ENCODE measurements at places on chromosomes 2 and 18.

DNA sequence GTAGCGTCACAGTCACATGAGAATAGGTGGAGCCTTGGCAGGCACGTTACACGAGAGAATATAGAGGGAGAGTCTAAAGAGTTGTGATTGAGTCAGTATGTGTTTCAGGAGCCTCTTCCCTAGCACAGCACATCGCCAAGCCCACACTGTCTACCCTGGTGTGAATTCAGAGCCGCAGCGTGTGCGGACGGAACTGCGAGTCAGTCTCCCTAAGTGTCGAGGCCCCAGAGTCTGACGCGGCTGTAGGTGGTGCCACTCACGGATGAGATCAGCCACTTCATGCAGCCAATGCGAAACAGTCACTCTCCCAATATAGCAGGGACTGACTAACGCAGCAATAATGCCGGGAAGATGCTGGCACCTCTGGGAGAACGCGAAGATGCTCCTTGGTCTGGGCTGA, 587.3 kb upstream of the ID2 start:
- H3K27me3 ChIP-seq = no peaks in the 10 kb centered on the region
- no peak for DNase-seq

GRCh38 chr18:59067873-59068272, 71.8 kb upstream of the SEC11C start:
- no peaks in the 10 kb centered on the region for H3K27me3 ChIP-seq
- H3K4me1 ChIP-seq = peaks cover 2% of the 10 kb centered on the region
- DNase-seq = no peak
- no peaks in the 10 kb centered on the region for H3K36me3 ChIP-seq

DNA sequence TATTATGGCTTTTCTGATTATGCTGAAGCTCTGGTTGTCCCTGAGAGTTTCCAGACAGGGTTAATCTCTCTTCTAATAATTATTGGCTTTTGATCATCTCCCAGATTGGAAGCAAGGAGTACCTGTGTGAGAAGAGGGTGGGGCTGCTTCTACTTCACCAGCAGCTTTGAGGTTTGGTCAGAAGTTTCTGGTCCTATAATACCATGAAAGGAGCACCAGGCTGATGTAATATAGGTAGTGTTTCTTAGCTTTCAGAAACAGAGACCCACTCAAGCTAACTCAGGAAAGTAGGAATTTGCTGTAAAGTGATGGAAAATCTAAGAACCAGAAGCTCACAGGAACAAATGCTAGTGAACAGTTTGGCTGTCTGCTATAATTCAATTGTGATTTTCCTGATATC, 57.6 kb downstream of the SGPP2 start:
- H3K36me3 ChIP-seq = no peaks in the 10 kb centered on the region
- H3K27me3 ChIP-seq = no peaks in the 10 kb centered on the region
- no peak for DNase-seq
- no peaks in the 10 kb centered on the region for H3K4me1 ChIP-seq
- no peak overlapping the region for H3K27ac ChIP-seq

DNA sequence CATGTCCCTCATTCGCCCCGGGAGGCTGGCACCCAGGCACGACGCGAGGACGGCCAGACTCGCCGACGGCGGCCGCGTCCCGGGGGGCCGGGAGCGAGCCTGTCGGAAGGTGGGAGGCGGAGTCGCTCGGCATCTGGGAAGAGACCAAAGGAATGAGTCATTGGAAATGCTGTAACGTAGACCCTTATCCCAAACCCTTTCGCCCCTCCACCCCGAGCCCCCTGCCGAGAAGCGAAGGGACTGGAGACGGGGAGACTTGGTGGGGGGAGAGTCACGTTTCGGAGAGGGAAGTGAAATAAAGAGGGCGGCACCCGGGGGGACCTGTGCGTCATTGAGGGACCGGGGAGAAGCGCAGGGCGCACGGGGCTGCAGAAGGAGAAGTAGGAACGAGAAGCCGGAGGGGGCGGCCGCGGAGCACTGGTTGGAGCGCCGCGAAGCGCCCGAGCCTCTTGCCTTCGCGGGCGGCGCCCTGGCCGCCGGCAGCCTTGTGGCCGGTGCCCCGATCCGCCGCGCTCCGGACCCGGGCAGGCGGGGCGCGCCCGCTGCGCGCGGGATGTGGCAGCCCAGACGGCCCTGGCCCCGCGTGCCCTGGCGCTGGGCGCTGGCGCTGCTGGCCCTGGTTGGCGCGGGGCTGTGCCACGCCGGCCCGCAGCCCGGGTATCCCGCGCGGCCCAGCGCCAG, at the start of gene EMILIN2:
Gene EMILIN2, plus strand, starts transcription at position 371 of the 681 bp plus-strand sequence. Its CDS starts 183 bp downstream, at position 554.
- H3K27me3 ChIP-seq = peaks cover 22% of the 10 kb centered on the region
- H3K4me3 ChIP-seq = peak within 1 kb of the TSS; percentile 74
- H3K36me3 ChIP-seq = no peaks in the 10 kb centered on the region

- no peaks in the 10 kb centered on the region for H3K36me3 ChIP-seq
- no peak overlapping the region for H3K4me3 ChIP-seq
- H3K27ac ChIP-seq = no peak overlapping the region
- H3K27me3 ChIP-seq = no peaks in the 10 kb centered on the region
Measured at GRCh38 chr18:8684577-8684976, 20.8 kb upstream of the MTCL1 start.

- H3K27ac ChIP-seq = no peak overlapping the region
- H3K4me3 ChIP-seq = no peak overlapping the region
- H3K27me3 ChIP-seq = no peaks in the 10 kb centered on the region
- no peaks in the 10 kb centered on the region for H3K4me1 ChIP-seq
Measured at GRCh38 chr2:120850551-120850950, 114.9 kb downstream of the GLI2 start.

DNA sequence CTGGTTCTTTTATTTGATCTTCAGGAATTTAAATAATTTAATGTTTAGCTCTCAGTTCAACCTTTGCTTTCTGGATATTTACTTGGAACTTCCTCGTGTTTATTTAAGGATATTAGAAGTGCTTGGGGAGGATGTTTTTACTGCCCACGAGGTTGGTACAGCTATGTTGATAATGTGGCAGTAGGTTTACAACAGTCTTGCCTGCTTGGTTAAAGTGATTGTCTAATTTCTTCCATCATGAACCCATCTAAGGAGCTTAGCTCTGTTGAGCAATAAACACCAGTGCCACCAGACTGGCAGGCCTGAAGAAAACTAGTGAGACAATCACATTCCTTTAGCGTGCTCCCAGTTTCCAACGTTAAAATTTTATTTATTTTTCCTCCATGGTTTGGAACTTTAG, 94.5 kb downstream of the ICOS start:
- H3K36me3 ChIP-seq = no peaks in the 10 kb centered on the region
- H3K27ac ChIP-seq = no peak overlapping the region
- no peak for DNase-seq

- H3K27ac ChIP-seq = no peak overlapping the region
- peaks cover 4% of the 10 kb centered on the region for H3K27me3 ChIP-seq
- no peak overlapping the region for H3K4me3 ChIP-seq
- no peaks in the 10 kb centered on the region for H3K36me3 ChIP-seq
Measured at GRCh38 chr2:26577442-26578112, 63.6 kb downstream of the CIB4 start.

DNA sequence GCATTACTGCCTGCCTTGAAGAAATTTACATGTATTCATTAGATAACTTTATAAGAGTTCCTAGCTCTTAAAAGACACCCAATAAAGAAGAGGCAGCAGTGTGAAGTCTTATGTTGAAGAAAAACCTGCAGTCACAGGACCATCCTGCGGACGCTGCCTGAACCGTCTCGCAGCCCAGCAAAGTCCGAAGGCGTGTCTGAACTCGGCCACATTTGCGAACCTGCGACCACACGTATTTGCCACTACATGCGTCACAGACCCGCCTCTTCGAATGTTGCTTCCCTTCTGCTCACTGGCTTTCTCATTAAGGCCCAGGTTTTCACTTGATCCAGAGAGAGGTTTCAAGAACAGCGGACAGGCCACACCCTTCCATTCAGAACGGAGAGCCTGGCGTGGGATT, 41.2 kb downstream of the CNGA3 start:
- no peak for DNase-seq
- no peak overlapping the region for H3K4me3 ChIP-seq
- no peak overlapping the region for H3K27ac ChIP-seq
- no peaks in the 10 kb centered on the region for H3K27me3 ChIP-seq
- H3K36me3 ChIP-seq = no peaks in the 10 kb centered on the region

- no peaks in the 10 kb centered on the region for H3K4me1 ChIP-seq
- no peaks in the 10 kb centered on the region for H3K27me3 ChIP-seq
- no peak overlapping the region for H3K27ac ChIP-seq
Measured at GRCh38 chr18:8056723-8057122, 489.6 kb downstream of the PTPRM start.

GRCh38 chr18:28574175-28574574, 397.2 kb upstream of the CDH2 start:
- no peaks in the 10 kb centered on the region for H3K27me3 ChIP-seq
- H3K4me3 ChIP-seq = no peak overlapping the region
- DNase-seq = no peak
- no peak overlapping the region for H3K27ac ChIP-seq
- H3K36me3 ChIP-seq = no peaks in the 10 kb centered on the region
- H3K4me1 ChIP-seq = no peaks in the 10 kb centered on the region

GRCh38 chr18:68740966-68741365, 26.1 kb upstream of the TMX3 start:
- H3K27ac ChIP-seq = no peak overlapping the region
- H3K27me3 ChIP-seq = no peaks in the 10 kb centered on the region
- H3K36me3 ChIP-seq = no peaks in the 10 kb centered on the region
- no peaks in the 10 kb centered on the region for H3K4me1 ChIP-seq
- no peak overlapping the region for H3K4me3 ChIP-seq

GRCh38 chr18:57959278-57959677, 84.7 kb upstream of the NEDD4L start:
- no peaks in the 10 kb centered on the region for H3K27me3 ChIP-seq
- no peak overlapping the region for H3K27ac ChIP-seq
- no peak for DNase-seq

- H3K27me3 ChIP-seq = no peaks in the 10 kb centered on the region
- DNase-seq = no peak
- no peak overlapping the region for H3K27ac ChIP-seq
- H3K36me3 ChIP-seq = no peaks in the 10 kb centered on the region
- no peaks in the 10 kb centered on the region for H3K4me1 ChIP-seq
Measured at GRCh38 chr2:168203762-168204693, 43.4 kb downstream of the STK39 start.

- no peak for DNase-seq
- no peak overlapping the region for H3K27ac ChIP-seq
- H3K27me3 ChIP-seq = no peaks in the 10 kb centered on the region
Measured at GRCh38 chr2:65464604-65465003, 32.2 kb upstream of the SPRED2 start.

DNA sequence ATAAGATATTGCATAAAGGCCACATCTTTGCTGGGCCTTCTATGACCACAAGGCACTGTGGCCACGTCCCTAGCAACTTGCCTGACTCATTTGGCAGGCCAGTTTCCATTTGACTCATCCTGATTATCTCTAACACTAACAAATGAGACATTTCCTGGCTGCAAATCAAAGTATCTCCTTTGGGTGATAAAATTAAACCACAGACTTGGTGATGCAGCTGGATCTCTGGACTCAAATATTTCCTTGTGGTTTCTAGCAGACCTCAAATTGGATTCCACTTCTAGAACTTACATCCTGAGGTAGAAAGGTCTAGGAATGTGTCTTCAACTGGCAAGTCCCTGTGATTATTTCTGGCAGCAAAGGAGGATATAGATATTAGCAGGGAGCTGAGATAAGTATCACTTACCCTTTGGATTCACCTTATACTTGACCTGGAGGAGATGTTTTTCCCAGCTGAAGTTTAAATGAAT, 167.9 kb upstream of the NXPH2 start:
- H3K27ac ChIP-seq = no peak overlapping the region
- no peak overlapping the region for H3K4me3 ChIP-seq
- no peaks in the 10 kb centered on the region for H3K4me1 ChIP-seq
- no peak for DNase-seq
- H3K36me3 ChIP-seq = no peaks in the 10 kb centered on the region

GRCh38 chr18:48428475-48429177, 19.4 kb upstream of the ZBTB7C start:
- H3K27ac ChIP-seq = no peak overlapping the region
- DNase-seq = no peak
- no peak overlapping the region for H3K4me3 ChIP-seq

DNA sequence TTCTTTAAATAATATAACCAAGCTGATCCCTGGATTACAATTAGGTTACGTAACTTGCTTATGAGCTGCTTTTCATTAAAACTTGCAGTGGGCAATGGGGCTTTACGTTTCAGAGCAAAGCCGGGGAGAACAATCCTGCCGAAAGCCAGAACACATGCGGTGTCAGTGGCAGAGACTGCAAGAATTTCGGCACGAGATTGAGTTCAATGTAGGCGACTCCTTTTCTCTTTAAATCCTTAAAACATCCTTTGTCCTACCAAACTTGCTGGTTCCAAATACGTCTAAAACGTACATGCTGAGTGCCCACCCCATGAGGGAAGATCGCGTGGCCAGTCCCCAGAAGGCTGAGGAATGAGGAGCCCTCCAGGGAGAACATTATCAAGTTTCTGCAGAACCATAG, 36.8 kb upstream of the NCOA1 start:
- no peak overlapping the region for H3K27ac ChIP-seq
- no peaks in the 10 kb centered on the region for H3K4me1 ChIP-seq
- H3K27me3 ChIP-seq = no peaks in the 10 kb centered on the region
- no peaks in the 10 kb centered on the region for H3K36me3 ChIP-seq

DNA sequence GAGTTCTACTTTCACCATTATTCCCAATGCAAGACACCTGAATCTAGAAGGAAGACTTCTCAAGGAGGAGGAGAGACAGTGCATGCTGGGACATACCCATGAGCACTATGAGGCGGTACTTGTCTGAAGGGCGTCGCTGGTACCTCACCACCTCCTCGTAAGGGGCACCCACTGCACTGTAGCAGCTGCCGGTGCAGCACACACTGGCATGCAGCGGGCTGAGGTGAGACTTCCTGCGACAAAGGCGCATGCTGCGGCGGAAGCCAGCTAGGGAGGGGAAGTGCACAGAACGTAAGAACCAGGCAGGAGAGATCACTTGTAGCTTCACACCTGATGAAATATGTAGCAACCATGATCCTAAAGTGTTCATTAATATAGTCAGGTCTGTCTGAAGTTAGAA, 12.8 kb upstream of the TMEM237 start:
- H3K4me1 ChIP-seq = no peaks in the 10 kb centered on the region
- H3K36me3 ChIP-seq = no peaks in the 10 kb centered on the region
- H3K27me3 ChIP-seq = no peaks in the 10 kb centered on the region
- no peak for DNase-seq
- H3K4me3 ChIP-seq = no peak overlapping the region
- no peak overlapping the region for H3K27ac ChIP-seq

DNA sequence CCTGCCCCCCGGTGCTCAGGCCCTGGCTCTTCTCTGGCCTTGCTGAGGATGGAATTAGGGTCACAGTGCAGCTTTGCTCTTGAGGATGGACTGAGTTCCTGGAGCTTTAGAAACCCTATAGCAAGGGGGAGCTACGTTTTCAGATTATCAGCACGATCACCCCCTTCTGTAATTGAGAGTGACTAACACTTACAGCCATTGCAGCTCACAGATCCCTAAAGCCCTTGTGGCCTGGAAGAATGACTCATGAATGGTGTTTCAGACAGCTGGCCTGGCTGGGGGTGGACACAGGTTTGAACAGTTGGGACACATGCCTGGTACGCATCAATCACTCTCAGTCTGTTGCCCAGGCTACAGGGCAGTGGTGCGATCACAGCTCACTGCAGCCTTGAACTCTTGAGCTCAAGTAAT, 79.7 kb upstream of the IGFBP5 start:
- no peak for DNase-seq
- H3K4me1 ChIP-seq = no peaks in the 10 kb centered on the region
- H3K36me3 ChIP-seq = no peaks in the 10 kb centered on the region
- no peak overlapping the region for H3K4me3 ChIP-seq
